Stimulated activated CD8-positive, alpha-beta memory T cell treated with anti-CD3 and anti-CD28 coated beads, Interleukin-4, amount 100 ng/mL, for 4 hours (primary cell): ENCODE measurements at places on chromosomes 12 and 14.

GRCh38 chr12:32296567-32296966 is 102.8 kb upstream of the FGD4 start:
- no peak for DNase-seq

- DNase-seq = no peak
Measured at GRCh38 chr12:69758105-69758504, 19.4 kb downstream of the RAB3IP start.

DNA sequence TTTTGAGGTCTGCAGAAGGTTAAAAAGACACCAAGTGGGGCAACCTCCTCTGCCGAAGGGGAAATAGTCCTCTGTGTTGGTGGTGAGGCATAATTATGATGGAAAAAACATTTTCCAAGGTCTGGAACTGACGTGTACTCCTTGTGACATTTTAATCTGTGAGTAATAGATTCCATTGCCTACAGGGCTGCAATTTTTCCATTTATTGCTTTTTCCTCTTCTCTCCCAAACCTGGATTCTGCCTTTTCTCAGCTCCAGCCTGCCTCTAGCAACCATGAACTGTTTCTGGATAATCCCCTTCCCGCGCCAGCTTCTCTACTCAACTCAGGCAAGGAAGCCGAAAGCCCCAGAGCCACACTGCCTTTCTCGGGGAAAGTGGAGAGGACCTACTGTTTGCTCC is 230.1 kb upstream of the PLXNC1 start:
- DNase-seq = no peak

DNA sequence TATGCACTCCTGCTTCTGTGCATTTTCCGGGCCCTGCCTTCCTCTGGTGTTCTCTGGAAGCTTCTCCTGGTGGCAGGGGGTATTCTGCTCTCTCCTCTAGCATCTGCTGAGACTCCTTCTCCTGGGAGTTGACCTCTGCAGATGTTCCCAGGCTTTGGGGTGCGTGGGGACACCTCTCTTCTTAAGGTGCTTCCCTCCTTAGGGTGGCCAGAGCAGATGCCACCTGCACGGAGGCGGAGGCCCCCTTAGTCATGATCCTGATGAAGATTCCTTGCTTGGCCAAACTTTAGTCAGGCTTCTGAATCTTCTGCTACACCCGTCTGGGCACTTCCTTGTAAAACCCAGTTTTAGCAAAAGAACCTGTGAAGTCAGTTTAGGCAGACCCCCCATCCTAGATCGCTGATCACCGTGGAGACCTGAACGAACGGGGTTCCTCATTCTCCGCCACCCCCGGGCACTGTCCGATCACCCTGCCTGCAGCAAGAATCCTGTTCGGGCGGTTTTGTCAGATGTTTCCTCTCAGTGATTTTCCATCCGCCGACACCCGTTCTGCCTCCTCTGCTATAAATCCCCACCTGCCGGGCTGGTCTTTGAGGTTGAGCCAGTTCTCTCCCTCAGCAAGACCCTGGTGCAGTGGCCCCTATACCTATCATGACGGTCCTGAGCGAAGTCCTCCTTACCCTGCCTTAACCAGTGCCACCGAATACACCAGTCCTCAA is 111.9 kb downstream of the CALM1 start:
- no peak for DNase-seq

DNA sequence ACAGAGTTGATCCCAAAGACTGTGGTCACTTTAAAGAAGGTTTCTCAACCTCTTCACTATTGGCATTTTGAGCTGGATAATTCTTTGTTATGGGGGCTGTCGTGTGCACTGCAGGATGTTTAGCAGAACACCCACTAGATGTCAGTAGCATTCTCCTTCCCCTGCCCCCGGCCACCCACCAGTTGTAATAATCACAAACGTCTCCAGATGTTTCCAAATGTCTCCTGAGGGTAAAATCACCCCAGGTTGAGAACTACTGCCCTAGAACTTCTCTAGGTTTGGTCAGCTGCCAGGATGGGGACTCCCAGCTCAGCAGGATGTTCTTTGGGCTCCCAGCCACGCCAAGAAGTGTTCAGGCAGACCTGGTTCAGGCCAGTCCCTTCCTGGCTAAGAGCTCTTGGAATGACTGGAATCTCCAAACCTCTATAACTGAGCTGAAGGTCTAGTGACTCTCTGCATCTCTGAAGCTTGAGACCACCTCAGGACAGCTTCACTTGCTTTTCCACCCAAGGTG is 12.5 kb upstream of the AJUBA start:
- DNase-seq = no peak

GRCh38 chr12:105480162-105480561 is 149.7 kb downstream of the C12orf75 start:
- DNase-seq = no peak
